Activated naive CD4-positive, alpha-beta T cell treated with anti-CD3 and anti-CD28 coated beads for 36 hours (primary cell): ENCODE measurements at places on chromosomes 12 and 14.

- H3K4me1 ChIP-seq, result peaks cover 13% of the 10 kb centered on the region
- H3K4me3 ChIP-seq, result no peak overlapping the region
- no peak for DNase-seq
- no peaks in the 10 kb centered on the region for H3K27me3 ChIP-seq
- no peaks in the 10 kb centered on the region for H3K36me3 ChIP-seq
These were observed 55.3 kb upstream of the STON2 start for GRCh38 chr14:81455390-81455789.

DNA sequence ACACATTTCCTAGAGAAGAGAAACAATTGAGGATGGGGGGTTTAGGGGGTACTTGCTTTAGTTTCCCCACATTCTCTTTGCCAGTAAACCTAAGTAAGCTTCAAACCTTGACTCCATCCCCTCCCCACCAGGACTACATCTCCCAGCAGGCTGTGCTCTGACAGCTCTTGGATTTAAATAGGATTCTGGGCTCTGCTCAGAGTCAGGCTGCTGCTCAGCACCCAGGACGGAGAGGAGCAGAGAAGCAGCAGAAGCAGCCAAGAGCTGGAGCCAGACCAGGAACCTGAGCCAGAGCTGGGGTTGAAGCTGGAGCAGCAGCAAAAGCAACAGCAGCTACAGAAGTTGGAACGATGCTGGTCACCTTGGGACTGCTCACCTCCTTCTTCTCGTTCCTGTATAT is 20.6 kb downstream of the RDH12 start:
- DNase-seq, result no peak
- H3K4me1 ChIP-seq, result peaks cover 2% of the 10 kb centered on the region

GRCh38 chr12:26422839-26423398 is 227.5 kb downstream of the SSPN start:
- H3K27me3 ChIP-seq, result no peaks in the 10 kb centered on the region
- H3K4me3 ChIP-seq, result no peak overlapping the region
- H3K4me1 ChIP-seq, result no peaks in the 10 kb centered on the region
- DNase-seq, result no peak
- H3K27ac ChIP-seq, result no peak overlapping the region

DNA sequence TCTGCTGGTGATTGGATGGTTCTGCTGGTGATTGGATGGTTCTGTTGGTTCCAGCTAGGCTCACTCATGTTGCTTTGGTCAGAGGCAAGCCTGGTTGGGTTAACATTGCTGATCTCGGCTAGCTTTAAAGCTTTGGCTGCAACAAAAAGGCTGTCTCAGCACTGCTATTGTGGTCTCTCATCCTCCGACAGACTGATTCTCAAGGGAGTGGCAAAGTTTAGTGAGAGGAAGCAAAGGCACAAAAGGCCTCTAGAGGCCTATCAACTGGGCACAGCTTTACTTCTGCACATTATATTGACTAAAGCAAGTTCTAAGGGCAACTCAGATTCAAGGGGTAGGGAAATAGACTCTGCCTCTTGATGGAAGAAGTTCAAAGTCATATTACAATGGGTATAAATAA is 84.7 kb upstream of the LGR5 start:
- H3K4me1 ChIP-seq, result no peaks in the 10 kb centered on the region
- peaks cover 9% of the 10 kb centered on the region for H3K27me3 ChIP-seq
- H3K27ac ChIP-seq, result no peak overlapping the region
- DNase-seq, result no peak
- H3K36me3 ChIP-seq, result no peaks in the 10 kb centered on the region
